ENCODE measurements at places on chromosomes 16 and 17. TPM values are rescaled to one million over a fixed set of nuclear protein-coding genes. Genes with fewer than 3 reads are reported as not detected.
A peak's percentile ranks its signal among the peaks of the same experiment; 100 is the strongest.

GRCh38 chr17:47686664-47687327, 7.2 kb upstream of the TBKBP1 start:
- DNase-seq: no peak

- no peak for DNase-seq
Observed at GRCh38 chr16:11418506-11418905, 73.2 kb downstream of the RMI2 start.

- DNase-seq: no peak
Observed at GRCh38 chr16:15548482-15548891, 94.5 kb downstream of the MARF1 start.

DNA sequence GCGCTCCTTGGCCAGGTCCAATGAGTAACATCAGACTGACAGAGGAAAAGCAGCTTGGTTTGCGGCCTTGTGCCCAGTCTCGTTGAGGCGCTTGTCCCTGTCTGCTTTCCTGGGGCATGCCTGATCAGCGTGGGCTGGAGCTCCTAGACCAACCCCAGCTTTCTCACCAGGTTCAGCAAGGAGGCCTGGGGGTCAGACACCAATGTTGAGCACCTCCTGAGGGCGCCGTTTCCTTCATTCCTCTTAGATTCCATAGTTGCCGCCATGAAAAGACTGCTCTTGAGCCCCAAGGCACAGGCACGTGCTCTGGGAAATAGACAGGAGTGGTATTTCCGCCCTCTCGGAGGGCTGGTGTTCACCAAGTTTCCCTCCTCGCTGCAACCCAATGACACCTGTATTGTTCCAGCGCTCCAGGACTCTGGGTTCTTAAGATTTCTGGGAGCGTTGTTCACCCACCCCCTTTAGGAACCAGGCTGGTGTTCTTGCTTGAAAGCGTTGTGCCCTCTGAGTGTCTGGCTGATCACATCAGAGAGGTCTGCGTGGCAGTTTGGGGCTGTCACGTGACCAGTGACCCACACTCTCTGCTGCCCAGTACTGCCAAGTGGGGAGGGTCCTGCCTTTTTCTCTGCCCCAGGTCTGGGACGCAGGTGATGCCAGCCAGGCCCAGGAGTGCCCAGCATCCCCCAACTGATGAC, 18.0 kb downstream of the KCTD2 start:
- DNase-seq: no peak

DNA sequence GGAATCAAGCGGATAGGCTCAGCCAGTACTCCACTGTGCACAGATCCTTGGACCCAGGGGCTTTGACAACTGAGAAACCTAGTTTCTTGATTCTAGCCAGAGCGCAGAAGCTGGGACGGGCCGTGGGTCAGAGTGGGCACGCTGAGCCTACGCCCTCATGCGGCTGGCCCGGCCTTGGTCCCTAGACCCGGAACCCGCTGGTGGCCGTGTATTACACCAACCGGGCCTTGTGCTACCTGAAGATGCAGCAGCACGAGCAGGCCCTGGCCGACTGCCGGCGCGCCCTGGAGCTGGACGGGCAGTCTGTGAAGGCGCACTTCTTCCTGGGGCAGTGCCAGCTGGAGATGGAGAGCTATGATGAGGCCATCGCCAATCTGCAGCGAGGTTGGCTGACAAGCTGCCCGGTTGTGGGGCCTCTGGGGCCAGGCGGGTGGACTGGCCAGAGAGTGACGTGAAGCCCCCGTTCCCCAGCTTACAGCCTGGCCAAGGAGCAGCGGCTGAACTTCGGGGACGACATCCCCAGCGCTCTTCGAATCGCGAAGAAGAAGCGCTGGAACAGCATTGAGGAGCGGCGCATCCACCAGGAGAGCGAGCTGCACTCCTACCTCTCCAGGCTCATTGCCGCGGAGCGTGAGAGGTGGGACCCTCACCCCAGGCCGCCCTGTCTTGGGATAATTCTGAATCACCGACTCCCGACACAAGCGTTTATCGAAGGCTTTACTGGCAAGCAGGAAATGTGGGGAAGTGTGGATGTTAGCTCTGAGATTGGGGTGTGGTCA, 946 bp downstream of the STUB1 start:
- no peak for DNase-seq

DNA sequence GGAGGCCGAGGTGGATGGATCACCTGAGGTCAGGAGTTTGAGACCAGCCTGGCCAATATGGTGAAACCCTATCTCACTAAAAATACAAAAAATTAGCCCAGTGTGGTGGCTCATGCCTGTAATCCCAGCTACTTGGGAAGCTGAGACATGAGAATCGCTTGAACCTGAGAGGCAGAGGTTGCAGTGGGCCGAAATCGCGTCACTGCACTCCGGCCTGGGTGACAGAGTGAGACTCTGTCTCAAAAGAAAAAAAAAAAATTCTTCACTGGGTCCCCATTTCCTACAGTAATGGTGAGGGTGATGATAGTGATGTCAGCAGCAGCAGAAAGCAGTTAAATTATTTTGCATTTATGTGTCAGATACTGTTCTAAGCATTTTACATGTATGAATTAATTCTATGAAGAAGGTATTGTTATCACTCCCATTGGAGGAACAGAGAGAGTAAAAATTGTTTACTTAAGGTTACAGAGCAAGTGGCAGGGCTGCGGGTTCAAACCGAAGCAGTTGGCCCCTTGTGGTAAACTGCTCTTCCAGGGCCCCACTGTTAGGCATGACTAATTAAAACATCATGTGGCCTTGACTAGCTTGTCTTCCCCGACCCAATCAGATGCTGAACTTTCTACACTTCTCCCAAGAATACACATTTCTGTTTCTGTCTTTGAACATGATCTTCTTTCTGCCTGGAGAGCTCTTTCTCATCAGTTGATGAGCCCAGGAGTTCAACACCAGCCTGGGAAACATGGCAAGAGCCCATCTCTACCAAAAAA, 45.8 kb downstream of the STAT3 start:
- DNase-seq: no peak

- DNase-seq: no peak
Observed at GRCh38 chr16:88768071-88768783, 16.8 kb downstream of the PIEZO1 start.

DNA sequence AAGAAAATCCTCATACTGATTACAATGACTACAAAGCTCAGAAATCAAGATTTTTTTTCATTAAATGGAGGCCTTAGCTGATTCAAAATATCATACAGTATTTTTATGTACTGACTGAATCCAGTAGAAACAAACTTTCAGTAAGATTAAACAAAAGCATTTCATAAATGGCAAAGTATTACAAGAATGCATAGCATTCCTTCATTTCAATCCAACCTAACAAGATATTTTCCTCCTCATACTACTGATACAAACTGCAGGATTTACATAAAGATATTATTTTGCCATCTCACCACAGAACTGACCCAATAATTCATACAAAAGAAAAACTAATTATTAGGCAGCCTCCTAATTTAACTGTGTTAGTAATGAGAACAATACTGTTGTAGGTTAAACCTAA, 6.2 kb upstream of the KANSL1 start:
- DNase-seq: no peak

GRCh38 chr16:86019446-86020047, 120.6 kb downstream of the IRF8 start:
- DNase-seq: peak; percentile 7

DNA sequence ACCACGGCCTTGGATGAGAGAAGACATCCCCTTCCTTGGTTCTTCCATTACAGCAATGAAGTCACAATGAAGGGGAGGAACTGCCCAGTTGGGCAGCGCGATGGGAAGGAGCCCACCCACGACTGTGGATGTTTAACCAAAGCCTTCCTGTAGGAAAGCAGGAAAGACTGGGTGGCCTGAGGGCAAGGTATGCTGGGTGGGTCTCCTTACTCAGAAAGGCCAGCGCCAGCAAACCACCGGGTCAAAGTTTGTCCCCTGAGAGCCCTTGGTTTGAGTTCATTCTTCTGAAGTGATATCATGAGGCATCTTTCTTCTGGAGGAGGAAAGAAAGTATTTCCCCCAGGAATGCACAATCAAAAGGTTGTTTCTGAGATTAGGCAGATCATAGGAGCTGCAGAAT, 105.2 kb downstream of the C16orf95 start:
- no peak for DNase-seq

DNA sequence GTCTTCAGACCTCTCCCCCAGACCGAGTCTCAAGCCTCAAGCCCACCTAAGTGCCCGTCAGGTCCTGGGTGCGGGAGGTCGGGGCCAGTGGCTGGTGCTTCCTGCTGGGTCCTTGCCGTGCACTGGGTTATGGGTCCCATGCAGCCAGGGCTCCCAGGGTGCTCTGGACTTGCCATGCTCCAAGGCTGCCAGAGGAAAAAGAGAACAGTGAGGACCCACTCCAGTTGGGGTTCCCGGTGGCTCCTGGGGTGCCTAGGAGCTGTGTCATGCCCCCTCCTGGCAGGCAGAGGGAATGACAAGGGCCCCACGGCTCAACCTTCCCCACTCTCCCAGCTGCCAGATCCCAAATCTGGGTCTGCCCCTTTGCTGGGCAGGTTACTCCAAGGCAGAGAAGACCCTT, 3.8 kb downstream of the SNX20 start:
- no peak for DNase-seq

GRCh38 chr17:32774695-32775084, 102.2 kb downstream of the MYO1D start:
- no peak for DNase-seq

- DNase-seq: no peak
Observed at GRCh38 chr17:80774146-80774545, 217.5 kb upstream of the CHMP6 start.

DNA sequence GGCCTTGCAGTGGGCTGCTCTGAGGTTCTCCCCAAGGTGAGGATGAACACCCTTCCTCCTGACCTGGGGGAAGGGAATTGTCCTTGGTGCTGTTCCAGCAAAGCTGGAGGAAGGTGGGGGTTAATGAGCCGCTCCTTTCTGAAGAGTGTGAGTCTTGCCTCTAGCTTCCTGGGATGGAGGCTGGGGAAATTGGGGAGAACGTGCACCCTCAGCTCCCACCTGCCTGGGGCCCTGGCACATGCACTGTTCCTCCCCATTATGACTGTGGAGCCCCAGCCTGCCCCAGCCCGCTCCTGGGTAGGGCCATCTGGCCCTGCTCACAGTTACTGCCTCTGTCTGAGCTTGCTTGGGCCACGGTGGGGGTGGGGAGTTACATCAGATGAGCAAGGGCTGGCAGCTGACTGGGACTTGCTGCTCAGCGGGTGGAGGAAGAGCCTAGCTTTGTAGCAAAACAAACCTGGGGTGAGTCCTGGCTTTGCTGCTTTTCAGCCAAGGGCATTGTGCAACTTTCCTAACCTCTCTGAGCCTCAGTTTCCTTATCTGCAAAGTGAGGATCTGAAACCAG, 11.1 kb downstream of the TNS4 start:
- DNase-seq: no peak

Gene NUTF2
- 99.0 TPM for total RNA-seq

Gene EME1
- total RNA-seq: 3.1 TPM

Gene MYO19
- 85.6 TPM for total RNA-seq

Gene PTX4
- total RNA-seq: not detected

Gene IL17C
- total RNA-seq: 0.69 TPM

Data from activated B cell treated with CpG ODN at 0.5 μM for 24 hours (primary cell).